Esophagus muscularis mucosa (tissue), 4 donors: ENCODE measurements at places on chromosomes 1 and 21. TPM values are rescaled to one million over a fixed set of nuclear protein-coding genes. Genes with fewer than 3 reads are reported as not detected.

The ZNF648 gene
- total RNA-seq: not detected

The CFAP45 gene
- 0.17 TPM for total RNA-seq

The HFM1 gene
- total RNA-seq: 0.42 TPM

The OR2T35 gene
- total RNA-seq: not detected

The TMEM52 gene
- total RNA-seq: 1.4 TPM

The CNIH4 gene
- total RNA-seq: 61.0 TPM

The INAVA gene
- not detected for total RNA-seq

The STUM gene
- 7.6 TPM for total RNA-seq

The CCDC185 gene
- total RNA-seq: not detected

The ADORA3 gene
- total RNA-seq: 5.2 TPM

The OR10J1 gene
- not detected for total RNA-seq

The CRB1 gene
- 0.50 TPM for total RNA-seq

The INTS11 gene
- total RNA-seq: 80.2 TPM

The DNAJC6 gene
- total RNA-seq: 3.7 TPM

The CD244 gene
- 0.83 TPM for total RNA-seq

The GCSAML gene
- 0.23 TPM for total RNA-seq

The CTSE gene
- total RNA-seq: not detected

The SPRR1A gene
- total RNA-seq: not detected

The NKAIN1 gene
- not detected for total RNA-seq

The METTL18 gene
- total RNA-seq: 6.6 TPM

The S100PBP gene
- total RNA-seq: 20.1 TPM

The CA14 gene
- total RNA-seq: 0.33 TPM

The NEGR1 gene
- total RNA-seq: 34.5 TPM

The HJV gene
- total RNA-seq: not detected

The CATSPERE gene
- total RNA-seq: 3.5 TPM

The LRRC53 gene
- not detected for total RNA-seq

The HAO2 gene
- total RNA-seq: not detected

The LCE2B gene
- not detected for total RNA-seq

The RHBDL2 gene
- total RNA-seq: not detected

The HES2 gene
- not detected for total RNA-seq

The ARF1 gene
- total RNA-seq: 392 TPM

The C2CD4D gene
- total RNA-seq: not detected

The PROK1 gene
- total RNA-seq: not detected

The OR6K3 gene
- not detected for total RNA-seq

The OR10Z1 gene
- not detected for total RNA-seq

The IVL gene
- not detected for total RNA-seq

The NBPF8 gene
- 10.8 TPM for total RNA-seq

The TMEM79 gene
- total RNA-seq: 3.2 TPM

The DISP1 gene
- total RNA-seq: 9.3 TPM

The F11R gene
- 9.1 TPM for total RNA-seq

The KRTAP19-3 gene
- not detected for total RNA-seq

The GPR157 gene
- 5.2 TPM for total RNA-seq

The FCGR3A gene
- 18.7 TPM for total RNA-seq

The TSPEAR gene
- total RNA-seq: not detected

The SPRR2F gene
- total RNA-seq: not detected

The CHIA gene
- total RNA-seq: not detected

The LPGAT1 gene
- 76.2 TPM for total RNA-seq

The NTMT2 gene
- not detected for total RNA-seq
